SK-MEL-5 (cell line): ENCODE measurements at places on chromosomes 4 and X. TPM values are rescaled to one million over a fixed set of nuclear protein-coding genes. Genes with fewer than 3 reads are reported as not detected.

BEX1 gene
- 5.4 and 7.2 TPM in 2 replicates for total RNA-seq

SLC35A2 gene
- total RNA-seq, result 27.9 and 31.0 TPM in 2 replicates

GLUD2 gene
- total RNA-seq, result 16.8 and 19.9 TPM in 2 replicates

USP9X gene
- total RNA-seq, result 78.9 and 92.2 TPM in 2 replicates

CXCL10 gene
- total RNA-seq, result not detected in 2 replicates

PRR27 gene
- total RNA-seq, result not detected in 2 replicates

CT83 gene
- total RNA-seq, result 0.83 and 1.8 TPM in 2 replicates

NHS gene
- 0.05 TPM in 1 of 2 replicates, not detected in the other for total RNA-seq

IGBP1 gene
- total RNA-seq, result 148 and 154 TPM in 2 replicates

GPC4 gene
- 3.2 and 3.6 TPM in 2 replicates for total RNA-seq

GRCh38 chr4:8274765-8275547, 5.4 kb downstream of the HTRA3 start:
- DNase-seq, result no peak

- no peak for DNase-seq
These were observed 52.7 kb downstream of the SPINK2 start for GRCh38 chr4:56768763-56769162.

GRCh38 chrX:57573754-57574153, 18.1 kb upstream of the ZXDB start:
- peak; percentile 43 for DNase-seq

DNA sequence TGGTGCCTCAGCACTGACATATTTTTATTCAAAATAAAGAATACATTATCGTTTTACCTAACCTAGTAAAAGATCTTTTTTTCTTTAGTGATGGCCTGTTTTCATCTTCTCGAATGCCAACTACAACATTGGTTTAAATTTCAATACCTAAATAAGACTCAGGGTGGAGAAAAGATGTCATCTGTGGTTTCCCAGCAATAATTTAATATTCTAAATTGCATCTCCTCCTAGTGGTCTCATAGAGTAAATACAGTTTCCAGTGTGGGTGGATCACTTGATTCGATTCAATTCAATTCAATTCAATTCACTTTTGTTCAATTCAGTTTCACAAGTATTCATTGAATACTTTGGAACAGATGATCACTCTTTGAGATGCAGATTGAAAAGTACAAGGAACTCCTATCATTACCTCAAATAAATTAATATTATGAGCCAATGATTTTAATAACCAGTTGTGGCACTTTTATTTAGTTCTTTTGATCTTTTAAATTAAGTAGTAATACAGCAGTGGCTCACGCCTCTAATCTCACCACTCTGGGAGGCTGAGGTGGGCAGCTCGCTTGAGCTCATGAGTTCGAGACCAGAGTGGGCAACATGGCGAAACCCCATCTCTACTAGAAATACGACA, 427.2 kb downstream of the FAT4 start:
- DNase-seq, result peak; percentile 50

- peak; percentile 57 for DNase-seq
These were observed 283.0 kb upstream of the GPC4 start for GRCh38 chrX:133698298-133698697.

GRCh38 chr4:86185659-86186058, 174.2 kb downstream of the MAPK10 start:
- DNase-seq, result no peak

GRCh38 chrX:86747091-86747490, 598.8 kb downstream of the DACH2 start:
- DNase-seq, result no peak

DNA sequence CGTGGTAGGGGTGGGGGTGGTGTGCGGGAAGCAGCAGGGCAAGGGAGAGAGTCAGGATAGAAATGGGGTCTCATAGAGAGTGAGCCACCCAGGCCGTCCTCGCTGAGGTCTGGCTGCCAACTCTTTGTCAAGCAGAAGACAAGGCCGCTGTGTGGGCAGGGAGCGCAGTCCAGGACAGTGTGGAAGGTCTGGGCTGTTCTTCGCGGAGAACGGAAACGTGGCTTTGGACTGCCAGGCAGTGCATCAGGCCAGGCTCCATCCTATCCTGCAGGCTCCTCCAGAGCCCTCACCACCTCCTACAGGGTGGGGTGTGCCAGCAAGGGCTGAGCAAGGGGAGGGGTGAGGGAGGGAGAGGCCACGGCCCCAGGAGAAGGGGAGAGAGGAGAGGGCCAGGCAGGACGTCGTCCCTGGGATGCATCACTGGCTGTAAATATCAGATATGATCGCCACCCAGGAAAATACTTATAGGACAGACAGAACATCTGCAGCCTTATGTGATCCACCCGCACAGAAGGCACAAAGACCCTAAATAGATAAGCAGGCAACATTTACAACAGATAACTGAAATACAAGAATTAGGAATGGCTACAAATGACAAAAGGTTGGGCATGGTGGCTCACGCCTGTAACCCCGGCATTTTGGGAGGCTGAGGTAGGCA, 85.3 kb downstream of the ABLIM2 start:
- no peak for DNase-seq

DNA sequence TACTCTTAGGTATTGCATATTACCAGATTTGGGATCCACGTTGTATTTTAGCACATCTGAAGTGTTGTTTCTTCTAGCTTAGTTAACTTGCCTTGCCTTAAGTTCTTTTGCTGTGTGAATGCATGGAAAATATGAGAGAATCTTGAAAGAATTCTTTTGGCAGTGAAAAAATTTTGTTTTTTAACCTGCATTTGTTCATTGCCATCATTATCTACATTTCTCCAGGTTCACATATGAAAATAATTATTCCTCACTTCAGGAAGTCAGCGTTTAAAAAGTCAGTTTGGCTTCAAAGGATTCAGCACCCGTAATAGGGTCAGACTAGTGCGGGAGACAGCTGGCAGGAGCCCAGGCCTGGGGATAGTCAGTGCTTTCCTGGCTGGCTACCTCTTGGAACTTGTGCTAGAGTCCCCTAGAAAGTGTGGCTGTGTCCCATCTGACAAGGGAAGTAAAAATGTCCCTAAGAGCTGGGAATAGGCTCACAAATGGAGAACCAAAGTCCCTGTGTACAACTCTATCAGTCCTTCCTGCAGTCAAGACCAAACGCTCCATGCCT, 251.9 kb upstream of the KLF3 start:
- no peak for DNase-seq

DNA sequence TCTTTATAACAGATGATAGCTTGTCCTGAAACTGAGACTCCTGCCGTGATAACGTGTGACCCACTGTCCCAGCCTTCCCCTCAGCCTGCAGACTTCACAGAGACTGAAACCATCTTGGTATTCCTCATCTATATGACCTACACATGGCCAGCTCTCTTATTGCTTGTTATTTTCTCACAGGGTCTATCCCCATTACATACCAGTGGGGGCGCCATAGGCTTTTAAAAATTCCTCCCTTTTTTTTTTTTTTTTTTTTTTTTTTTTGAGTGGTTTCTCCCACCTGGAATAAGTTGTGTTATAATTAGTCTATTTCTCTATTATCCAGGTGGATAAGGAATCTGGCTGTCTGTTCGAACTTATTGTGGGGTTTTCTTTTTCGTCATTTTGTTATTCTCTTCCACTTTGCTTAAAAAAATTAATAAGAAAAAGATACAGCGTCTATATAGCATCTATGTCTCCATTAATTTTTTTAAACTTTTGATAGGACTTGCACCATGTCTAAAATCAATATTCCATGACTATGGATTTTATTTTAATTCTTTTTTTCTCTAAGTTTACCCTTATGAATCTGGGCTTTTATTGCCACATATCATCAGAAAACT, 47.2 kb downstream of the GYG2 start:
- DNase-seq, result peak; percentile 60

GRCh38 chr4:96103086-96103485, 263.2 kb downstream of the PDHA2 start:
- DNase-seq, result no peak

DNA sequence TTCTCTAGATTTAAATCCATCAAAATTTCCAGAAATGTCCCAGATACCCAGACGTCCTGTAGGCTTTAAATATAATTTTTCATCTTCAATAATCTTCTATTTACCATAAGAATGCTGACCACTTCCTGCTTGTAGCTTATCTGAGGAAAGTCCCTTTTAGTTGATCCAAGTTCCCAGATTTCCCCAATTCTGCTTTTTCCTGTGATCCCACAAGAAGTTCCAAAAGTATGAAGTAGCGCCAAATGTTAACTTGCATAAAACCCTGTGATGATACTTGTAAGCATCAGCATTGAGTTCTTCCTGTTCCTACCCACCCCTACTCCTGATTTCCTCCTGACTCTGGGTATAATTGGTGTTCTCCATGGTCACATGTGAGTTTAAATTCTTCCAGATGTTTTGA, 10.6 kb upstream of the TLR8 start:
- no peak for DNase-seq

DNA sequence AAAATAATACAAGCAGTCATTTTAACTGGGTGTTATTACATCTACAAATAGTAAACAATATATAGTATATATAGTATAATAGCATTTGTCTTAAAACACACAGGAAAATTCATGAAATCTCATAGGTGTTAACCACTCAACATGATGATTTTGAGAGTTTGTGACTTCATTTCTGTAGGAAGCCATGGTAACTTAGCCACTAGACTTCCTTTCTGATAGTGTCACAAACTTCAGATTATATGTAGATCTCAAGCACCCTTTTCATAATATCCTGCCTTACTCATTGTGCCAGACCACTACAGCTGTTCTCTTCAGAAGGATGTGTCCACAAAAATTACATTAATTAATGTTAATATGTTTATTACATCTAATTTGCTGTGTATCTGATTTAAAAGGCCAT, 1250.6 kb downstream of the ADGRL3 start:
- DNase-seq, result no peak

GRCh38 chrX:105697984-105698781, 124.2 kb upstream of the NRK start:
- DNase-seq, result no peak

DNA sequence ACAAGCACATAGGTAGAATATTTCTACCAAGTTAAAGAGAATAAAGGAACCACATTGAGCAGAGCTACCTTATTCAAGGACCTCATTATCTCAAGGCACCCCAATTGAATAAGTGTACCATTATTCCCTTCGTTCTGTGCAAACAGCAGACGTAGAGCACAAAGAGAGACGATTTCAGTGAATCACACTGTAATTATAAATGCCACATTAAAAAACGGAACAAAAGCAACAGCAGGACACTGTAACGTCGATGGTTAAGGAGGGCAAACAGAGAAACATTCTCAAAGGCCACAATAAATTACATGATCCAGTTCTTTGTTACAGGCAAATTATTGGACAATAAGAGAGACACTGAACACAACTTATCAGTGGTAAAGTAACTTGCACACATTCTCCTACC, 644.1 kb upstream of the TENM3 start:
- DNase-seq, result no peak

GRCh38 chrX:101347859-101348451, 587 bp downstream of the TIMM8A start:
- DNase-seq, result peak; percentile 1
